ENCODE measurements at places on chromosomes 5 and 9. TPM values are rescaled to one million over a fixed set of nuclear protein-coding genes. Genes with fewer than 3 reads are reported as not detected.
A peak's percentile ranks its signal among the peaks of the same experiment; 100 is the strongest.

GRCh38 chr9:85014292-85014691 lies 344.8 kb downstream of the NTRK2 start:
- DNase-seq, result no peak

- no peak for DNase-seq
Measured at GRCh38 chr5:139413963-139414362, 10.1 kb upstream of the SPATA24 start.

GRCh38 chr5:173256800-173257199 lies 21.8 kb upstream of the NKX2-5 start:
- DNase-seq, result no peak

Gene NR4A3
- total RNA-seq, result 0.10 TPM

DNA sequence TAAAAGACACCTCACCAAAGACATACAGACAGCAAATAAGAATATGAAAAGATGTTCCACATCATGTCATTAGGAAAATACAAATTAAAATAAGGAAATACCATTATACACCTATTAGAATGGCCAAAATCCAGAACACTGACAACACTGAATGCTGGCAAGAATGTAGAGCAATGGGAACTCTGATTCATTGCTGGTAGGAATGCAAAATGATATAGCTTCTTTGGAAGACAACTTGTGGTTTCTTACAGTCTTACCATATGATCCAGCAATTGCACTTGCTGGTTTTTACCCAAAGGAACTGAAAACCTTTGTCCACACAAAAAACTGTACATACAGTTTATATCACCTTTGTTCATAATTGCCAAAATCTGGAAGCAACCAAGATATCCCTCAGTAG lies 6.5 kb downstream of the TMEM161B start:
- DNase-seq, result peak; percentile 3

DNA sequence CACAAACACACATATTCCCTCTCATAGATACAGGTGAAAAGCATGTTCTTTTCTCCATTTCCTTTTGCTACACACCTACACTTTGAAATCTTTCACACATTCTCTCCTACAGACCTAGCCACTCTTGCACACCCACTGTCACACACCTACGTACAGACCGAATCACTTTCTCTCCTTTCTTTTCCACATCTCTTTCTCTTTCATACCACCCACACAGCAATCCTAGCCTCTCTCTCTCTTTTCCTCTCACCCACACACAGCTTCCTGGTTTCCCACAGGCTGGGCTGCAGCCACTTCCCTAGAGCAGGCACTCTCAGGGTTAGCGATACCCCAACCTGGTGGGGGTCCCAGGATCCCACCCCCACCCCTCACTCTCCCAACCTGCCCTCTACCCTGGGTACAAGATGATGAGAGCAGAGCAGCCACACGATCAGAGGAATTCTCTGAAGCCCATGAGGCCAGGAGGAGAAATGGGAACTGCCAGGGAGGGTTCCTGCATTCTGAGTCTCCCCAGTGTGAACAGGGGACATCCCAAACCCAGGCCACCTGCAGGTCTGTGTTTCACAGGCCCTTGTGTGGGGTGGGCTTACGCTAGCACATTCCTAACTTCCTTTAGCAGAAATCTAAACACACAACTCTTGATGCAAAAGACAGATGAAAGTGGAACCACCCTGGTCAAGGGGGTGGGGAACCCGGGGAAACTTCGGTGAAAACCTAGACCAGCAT lies 17.1 kb upstream of the SYNPO start:
- DNase-seq, result no peak

DNA sequence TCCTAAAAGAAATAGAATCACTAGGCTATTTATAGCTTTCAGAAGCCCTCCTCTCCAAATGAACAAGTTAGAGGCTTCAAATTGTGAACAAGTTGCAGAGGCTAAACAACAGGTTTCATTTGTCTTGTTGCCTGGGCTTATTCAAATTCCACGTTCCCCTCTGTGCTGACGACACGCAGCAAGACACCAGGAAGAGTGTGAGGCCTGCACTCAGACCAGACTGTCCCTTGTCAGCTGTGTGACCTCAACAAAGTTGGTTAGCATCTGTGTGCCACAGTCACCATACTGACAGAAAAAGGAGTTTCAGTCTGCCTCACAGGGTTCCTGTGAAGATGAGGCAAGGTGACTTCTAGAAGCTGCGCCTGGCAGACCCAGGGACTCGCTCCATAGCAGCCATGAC lies 22.1 kb upstream of the GABBR2 start:
- no peak for DNase-seq

GRCh38 chr5:9712911-9713310 lies 82.8 kb upstream of the TAS2R1 start:
- DNase-seq, result peak; percentile 26

Gene SLC45A2
- 2.0 TPM for total RNA-seq

- DNase-seq, result no peak
Measured at GRCh38 chr5:38636626-38637025, 80.2 kb upstream of the LIFR start.

DNA sequence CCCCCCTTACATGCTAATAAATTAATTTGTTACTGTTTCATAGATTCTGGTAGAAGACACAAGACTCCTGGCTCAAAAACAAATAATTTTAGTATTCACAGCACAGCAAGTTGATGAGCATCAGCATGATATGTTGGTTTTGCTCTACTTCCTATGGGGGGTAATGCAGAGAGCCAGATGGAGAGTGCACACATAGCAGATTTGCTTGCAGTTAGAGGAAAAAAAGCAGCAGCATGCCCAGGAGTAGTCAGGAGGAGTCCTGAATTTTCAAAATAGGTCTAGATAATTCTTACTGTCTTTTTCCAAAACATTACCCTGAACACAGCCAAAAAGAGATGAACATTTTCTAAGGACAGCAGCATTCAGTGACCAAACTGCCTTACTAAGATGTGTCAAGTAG lies 261.3 kb downstream of the COX7C start:
- DNase-seq, result no peak

Gene PCDHGA11
- 7.0 TPM for total RNA-seq

DNA sequence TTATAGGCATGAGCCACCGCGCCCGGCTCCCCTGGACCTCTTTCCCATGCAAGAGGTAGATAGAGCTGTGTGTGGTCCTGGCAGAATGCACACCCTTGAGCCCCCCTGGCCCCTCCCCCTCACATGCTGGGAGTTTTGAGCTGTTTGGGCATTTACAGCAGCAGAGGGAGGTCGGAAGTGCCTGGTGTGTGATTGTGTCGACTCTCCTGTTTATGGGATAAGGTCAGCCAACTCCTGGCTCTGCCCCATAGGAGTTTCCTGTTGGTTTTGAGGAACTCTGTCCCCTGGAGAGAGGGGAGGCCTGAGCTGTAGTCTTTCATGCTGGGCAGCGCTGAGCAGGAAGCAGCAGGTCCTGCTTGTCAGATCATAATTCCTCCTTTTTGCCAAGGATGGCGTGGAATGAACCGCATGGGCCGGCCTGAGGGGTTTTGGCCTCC lies 6.0 kb downstream of the LRRC8A start:
- no peak for DNase-seq

Gene ADAMTS16
- total RNA-seq, result 3.4 TPM

Gene OTP
- total RNA-seq, result under 0.01 TPM

Gene HAPLN1
- total RNA-seq, result not detected

- DNase-seq, result peak; percentile 83
Measured at GRCh38 chr9:124280176-124280691, 22.5 kb downstream of the NEK6 start.

GRCh38 chr5:40995801-40996586 lies 75.1 kb downstream of the MROH2B start:
- DNase-seq, result no peak

DNA sequence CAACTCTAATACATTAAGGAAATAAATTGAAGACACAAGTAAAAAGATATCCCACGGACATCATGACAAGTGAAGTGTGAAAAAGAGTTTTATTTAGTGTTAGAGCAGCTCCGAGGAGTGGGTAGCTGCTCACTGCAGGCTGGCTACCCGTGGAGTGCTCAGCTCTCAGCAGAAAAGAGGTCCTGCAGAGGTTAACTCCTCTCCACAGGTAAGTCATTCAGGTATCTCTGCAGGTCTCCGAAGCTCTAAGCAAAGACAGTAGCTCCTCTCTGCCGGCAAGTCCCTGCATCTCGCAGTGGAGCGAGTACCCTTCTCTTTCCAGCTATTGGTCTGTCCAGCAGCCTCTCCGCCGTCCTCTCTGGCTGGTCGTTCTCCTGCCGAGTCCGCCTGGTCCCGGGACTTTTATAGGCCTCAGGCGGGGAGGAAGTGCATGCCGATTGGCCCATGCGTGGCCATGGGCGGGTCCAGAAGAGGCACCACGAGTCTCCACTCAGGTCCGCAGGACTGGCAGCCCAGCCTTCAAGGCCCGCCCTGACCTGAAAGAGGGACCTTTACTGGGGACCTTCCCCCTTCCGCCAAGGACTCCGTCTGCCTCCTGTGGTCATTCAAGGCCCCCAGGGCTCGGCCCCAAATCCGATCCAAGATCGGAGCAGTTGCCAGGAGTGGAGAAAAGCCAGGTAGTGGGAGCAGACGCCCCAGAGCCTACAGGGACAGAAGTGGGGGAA lies 29.9 kb downstream of the BTNL9 start:
- DNase-seq, result no peak

DNA sequence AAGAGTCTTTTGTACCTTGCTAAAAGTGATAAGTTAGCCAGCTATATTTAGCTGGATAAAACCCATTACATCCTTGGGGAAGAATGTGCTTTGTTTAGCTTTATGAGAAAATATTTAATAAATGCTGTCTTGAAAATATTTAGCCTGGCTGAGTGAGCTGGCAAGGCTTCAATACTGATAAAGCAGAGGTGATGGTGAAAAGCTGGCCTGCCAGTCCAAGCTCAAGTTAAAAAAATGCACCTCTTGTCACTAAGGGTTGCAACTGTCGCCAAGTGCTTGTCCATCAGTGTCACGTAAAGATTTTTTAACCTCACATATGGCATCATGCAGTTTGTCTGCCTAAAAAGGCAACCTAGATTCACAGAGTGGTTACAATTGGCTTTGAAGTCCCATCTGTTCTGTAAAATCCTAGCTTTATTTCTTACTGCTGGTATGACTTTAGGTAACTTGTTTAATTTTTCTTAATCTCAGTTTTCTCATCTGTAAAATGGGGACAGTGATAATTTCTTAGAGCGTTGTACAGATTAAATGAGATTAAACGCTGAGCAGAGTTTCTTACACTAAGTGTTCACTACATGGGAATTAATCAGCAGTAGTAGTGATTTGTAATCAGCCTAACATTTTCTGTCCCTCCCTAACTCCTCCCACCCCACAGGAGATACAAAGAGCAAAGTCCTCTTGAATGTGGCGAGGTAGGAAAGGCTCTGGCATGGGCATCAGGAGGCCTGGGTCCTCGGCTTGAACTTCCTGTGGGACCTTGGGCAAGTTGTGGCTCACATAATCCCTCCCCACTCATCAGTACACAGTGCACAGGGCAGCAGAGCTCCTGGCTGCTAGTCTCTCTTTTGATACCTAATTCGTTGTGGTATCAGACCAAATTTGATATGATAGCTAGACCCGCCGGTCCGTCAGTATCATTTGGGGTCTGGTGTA lies 48.7 kb downstream of the PIK3R1 start:
- DNase-seq, result no peak

Gene ZFP62
- total RNA-seq, result 15.0 TPM

Gene PIP5KL1
- total RNA-seq, result 0.24 TPM

DNA sequence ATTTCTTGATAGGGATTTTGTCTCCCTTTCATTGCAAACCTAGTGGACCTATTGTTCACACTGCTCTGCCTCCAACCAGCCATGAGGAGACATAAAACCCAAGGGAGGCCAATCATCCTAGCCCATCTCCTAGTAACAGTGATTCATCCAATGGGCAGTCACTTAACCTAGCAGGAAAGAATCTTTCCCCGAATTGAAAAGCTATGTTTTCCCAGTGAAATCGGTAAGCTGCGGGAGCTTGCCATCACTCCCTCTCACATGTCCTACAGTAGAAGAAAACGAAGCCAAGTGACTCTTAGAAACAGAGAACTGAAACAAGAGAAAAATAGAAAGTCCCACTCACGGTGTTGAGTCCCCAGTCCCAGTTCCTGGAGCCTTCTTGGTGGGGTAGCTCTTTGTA lies 123.3 kb downstream of the SUSD1 start:
- DNase-seq, result peak; percentile 50

Gene PCDHA9
- total RNA-seq, result not detected

- peak; percentile 52 for DNase-seq
Measured at GRCh38 chr9:81477669-81478068, 211.7 kb downstream of the TLE1 start.

GRCh38 chr9:17121264-17121663 lies 13.6 kb upstream of the CNTLN start:
- DNase-seq, result no peak

Gene CETN3
- total RNA-seq, result 33.9 TPM

DNA sequence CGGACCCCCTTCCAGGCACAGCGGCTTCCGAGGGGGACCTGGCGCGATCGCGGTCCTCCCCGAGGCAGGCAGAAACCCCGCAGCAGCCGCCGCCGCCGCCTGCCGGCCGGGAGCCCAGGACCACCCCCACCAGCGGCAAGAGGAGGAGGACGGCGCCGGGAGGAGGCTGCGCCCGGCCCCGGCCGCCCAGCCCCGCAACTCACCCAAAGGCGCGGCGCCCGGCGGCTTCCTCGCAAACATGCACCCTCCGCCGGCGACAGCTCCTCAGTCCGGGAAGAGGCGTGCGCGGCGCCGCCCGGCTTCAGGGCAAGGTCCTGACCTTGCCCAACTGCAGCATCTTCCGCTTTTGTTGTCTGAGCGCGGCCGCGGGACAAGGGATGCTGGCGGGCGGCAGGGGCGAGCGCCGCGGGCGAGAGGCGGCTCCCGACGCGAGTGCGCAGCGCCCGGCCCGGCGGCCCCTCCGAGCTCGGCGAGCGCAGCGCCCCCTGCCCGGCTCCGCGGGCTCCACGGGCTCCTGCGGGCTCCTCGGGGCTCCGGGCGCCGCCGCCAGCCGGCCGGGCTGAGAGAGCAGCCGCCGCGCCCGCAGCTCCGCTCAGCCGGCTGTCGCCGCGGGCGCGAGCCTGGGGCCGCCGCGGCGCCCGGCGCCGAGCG lies 507 bp downstream of the CTNND2 start:
- DNase-seq, result no peak

GRCh38 chr5:43192558-43193180 lies 644 bp downstream of the NIM1K start:
- peak; percentile 36 for DNase-seq

DNA sequence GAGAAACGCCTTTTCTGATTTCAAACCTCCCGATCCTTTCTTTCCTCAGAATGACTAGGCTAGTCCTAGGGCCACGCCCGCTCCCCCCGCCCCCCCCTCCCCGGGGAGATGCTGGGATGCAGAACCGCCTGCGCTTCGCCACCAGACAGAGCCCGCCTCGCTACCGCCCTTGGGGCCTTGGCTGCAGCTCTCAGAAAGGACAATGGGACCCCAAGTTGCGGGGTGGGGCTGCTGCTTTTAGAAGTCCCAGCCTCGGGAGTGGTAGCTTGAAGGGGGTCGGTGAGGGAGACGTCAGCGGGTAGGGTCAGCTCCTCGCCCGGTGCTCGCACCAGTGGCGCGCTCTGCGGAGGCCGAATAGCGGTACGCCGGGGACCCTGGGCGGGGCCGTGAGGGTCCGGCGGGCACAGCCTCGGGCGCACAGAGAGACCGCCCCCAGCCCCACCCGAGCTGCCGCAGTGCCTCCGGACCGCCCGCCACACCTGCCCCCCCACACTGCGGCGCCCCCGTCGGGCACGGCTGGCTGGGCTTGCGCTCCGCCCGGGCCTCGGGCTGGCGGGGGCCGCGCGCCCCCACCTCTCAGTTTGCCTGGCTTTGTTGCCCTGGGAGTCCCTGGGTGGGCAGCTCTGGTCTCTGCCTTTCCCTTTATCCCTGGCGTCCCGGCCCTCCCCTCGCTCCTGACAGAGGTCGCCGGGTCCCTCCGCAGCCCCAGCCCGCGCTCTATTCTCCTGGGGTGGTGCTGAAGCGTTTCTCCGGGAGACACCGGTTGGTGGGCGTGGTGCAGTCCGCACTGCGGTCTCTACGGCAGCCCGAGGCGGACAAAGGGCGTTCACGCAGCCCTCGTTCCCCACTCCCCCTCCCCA lies 1.2 kb downstream of the MAP1B start:
- peak; percentile 71 for DNase-seq

- DNase-seq, result no peak
Measured at GRCh38 chr9:23747088-23748075, 78.7 kb downstream of the ELAVL2 start.

Data from RPMI7951 (cell line).